ENCODE measurements at places on chromosomes 3 and 15. TPM values are rescaled to one million over a fixed set of nuclear protein-coding genes. Genes with fewer than 3 reads are reported as not detected.

Gene ITIH4
- total RNA-seq: 4.1 TPM

Gene FOXL2NB
- not detected for total RNA-seq

Gene ITGA11
- 23.5 TPM for total RNA-seq

Gene CFAP92
- 0.27 TPM for total RNA-seq

Gene SPTBN5
- 3.6 TPM for total RNA-seq

Gene CSNK1G1
- total RNA-seq: 8.2 TPM

Gene NUTM1
- total RNA-seq: not detected

Gene ANKRD63
- total RNA-seq: 1.0 TPM

Gene MUC13
- total RNA-seq: not detected
